Right ventricle myocardium inferior (tissue), 1 donor: ENCODE measurements at places on chromosomes 1 and 21.

DNA sequence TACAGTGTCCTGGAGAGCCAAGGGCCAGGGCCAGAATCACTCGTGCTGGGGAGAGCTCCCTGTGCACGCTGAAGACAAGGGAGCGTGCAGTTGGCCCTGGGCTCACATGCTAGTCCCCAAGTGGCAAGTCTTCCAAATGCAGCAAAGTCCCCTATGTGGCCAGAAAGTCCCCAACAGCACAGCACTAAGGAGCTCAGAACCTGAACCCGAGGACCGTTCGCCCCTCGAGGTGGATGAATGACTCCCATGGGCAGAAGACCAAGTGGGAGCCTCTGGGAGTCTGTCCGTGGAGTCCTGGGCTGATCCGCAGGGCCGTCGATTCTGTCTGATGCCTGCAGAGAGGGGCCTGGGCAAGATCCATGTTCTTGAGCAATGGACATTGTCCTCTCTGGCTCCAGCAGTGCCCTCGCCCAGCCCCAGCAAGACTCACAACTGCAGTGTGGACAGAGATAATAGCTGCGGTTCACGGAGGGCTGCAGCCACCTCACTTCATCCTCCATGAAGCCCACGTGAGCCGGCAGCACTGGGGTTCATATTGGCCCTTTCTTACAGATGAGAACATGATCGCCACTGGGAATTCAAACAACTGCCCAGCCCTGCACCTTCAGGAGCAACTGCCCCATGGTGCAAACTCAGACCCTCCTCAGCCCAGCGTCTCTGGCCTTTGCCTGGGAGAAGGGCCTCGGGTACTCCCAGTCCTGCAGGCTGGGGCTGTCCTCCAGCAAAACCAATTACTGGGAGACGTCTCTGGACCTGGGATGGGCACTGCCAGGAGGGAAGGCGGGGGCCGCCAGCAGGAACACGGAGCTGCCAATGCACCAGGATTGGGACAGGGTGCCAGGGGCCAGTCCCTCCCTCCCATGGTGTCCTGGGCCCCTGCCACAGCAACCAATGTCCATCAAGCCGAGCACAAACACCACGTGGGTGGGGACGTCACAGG, 243.7 kb downstream of the NPHP4 start:
- DNase-seq, result no peak

GRCh38 chr1:179263121-179263520, 30.5 kb upstream of the SOAT1 start:
- no peak for DNase-seq

GRCh38 chr1:43274804-43275180, 5.0 kb downstream of the TMEM125 start:
- no peak for DNase-seq

GRCh38 chr1:112505400-112505785, 3.4 kb upstream of the WNT2B start:
- no peak for DNase-seq

DNA sequence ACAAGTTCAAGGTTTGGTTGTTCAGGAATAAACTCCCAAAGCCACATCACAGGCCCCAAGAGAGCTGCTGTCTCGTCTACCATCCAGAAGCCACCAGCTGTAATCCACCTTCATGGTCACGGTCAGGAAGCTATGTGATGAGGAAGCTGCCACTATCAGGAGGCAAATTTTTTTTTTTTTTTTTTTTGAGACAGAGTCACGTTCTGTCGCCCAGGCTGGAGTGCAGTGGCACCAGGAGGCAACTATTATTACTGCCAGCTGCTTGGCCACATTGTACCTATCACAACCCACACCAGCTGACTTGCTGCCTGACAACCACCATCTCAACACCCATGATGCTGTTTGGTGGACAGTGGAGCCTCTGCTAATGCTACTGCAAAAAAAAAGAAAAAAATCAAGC, 124.1 kb downstream of the OMA1 start:
- no peak for DNase-seq

DNA sequence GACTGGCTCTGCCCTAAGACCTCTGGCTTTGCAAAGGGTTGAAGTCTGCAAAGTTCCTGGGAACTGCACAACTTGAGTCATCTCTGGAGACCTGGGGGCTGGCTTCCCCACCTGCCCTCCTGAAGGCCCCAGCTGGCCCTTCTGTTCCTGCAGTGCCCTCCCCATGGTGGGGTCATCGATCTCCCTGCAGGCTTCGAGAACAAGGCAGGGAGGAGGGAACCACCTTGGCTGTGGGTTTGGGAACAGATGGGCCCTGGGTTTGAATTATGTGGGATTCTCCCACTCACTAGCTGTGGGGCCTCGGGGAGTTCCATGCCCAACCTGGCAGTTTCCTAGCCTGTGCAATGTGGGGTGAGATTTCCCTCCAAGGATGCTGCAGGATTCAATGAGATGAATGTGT, 310.2 kb downstream of the PTPRU start:
- DNase-seq, result no peak

DNA sequence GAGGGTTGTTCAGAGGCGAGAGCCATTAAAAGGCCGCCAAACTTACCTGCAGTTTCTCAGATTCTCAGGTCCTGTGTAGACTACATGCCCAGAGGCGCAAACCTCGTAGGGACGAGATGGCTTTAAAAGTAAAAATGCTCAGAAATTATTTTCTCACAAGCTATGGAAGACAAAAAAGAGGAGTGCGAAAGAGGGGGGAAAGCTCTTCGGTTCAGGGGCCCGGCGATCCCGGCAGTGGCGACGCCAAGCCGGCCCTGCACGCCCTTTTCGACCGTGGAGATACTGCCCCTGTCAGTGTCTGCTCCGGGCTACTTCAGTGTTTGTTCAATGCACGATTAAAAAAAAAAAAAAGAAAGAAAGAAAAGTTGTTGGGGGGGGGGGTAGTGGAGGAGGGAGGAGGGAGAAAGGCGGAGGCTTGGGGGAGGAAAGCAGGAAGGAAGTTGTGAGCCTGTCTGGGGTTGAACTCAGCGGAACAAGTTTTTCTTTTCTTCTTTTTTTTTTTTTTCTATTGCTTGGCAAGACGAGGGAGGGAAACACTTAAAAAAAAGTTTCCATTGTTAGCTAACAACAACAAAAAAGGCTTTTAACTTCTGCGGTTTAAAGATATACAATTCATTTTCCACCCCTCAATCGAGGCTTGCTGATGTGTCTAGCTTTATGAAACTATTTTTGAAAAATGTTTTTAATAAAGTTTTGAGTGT, at the start of gene ITPKB:
Gene ITPKB, minus strand, starts transcription at position 288 of the 701 bp plus-strand sequence. CDS start 1,824 bp downstream, outside the sequence.
- DNase-seq, result peak; percentile 67

DNA sequence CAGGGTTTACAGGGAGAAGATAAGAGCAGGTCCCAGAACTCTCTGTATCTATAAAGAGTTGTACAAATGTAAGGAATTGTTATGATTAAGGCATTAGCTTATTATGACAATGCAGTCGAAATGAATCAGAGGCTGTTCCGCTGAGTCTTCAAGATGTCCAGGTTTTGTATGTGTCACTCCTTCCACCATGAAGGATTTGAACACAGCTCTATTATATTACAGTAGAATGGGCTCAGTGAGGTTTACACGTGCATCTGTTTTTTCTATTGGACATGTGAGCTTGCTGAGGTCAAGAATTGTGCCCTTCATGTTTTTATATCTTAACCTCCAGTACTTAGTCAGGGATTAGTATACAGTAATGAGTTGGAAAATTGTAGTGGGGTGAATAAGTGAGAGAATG, 86.3 kb downstream of the MPZL1 start:
- DNase-seq, result no peak

- DNase-seq, result no peak
Measured at GRCh38 chr1:199089393-199090122, 450.7 kb downstream of the PTPRC start.

DNA sequence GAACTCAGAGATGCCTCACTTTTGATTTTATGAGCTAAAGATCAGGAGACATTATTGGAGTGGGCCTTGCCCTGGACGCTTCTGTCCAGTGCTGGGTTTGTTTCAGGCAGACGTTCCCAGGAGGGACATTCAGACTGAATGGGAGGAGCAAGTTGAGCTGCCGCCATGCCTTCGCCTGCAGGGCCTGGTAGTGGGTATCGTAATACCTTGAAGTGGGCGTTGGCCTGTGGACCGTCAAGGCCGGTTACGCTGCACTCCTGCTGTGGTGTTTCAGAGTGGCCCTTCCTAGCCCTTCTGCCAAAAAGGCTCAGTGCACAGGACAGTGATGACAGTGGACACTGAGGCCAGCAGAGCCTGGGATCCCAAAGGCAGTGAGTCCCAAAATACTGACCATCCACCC, 1.6 kb downstream of the FAM3B start:
- DNase-seq, result no peak

DNA sequence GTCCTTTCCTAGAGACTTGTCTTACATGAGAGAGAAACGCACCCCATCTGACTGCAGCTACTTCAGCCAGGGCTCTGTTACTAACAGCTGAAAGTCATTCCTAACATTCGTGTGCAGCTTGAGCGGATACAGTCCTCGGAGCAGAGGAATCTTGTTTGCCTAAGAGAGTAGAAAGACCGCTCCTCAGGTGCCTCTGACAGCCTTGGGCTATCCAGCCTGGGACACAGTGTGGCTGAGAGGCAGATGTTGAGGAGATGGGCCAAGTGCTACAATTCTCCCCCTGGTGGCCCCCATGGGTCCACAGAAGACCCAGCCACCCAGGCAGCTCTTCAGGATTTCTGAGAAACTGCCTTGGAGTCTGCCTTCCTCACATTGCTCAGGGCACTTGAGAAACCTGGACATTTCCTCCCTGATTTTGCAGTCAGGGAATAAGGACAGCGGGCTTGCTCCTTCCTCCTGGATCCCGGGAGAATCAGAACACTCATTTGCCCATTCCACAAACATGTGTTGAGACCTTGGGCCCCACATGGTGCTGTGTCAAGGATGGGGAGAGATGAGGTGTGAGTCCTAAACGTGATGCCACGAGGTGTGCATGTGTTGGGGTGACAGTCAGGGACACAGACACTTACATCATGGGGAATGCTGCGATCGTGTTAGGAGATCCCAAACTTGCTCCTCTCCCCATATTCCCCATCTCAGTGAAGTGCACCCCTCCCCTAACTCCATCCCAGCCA, 13.1 kb downstream of the TRIM62 start:
- no peak for DNase-seq

GRCh38 chr1:234018816-234019215, 114.3 kb downstream of the SLC35F3 start:
- DNase-seq, result no peak

GRCh38 chr1:18794561-18794960, 64.9 kb downstream of the TAS1R2 start:
- DNase-seq, result no peak

GRCh38 chr1:30444401-30444800, 279.0 kb downstream of the MATN1 start:
- no peak for DNase-seq

GRCh38 chr1:162300057-162300917, 76.4 kb downstream of the SPATA46 start:
- no peak for DNase-seq

- DNase-seq, result no peak
Measured at GRCh38 chr1:85975912-85976371, 180.6 kb downstream of the COL24A1 start.

DNA sequence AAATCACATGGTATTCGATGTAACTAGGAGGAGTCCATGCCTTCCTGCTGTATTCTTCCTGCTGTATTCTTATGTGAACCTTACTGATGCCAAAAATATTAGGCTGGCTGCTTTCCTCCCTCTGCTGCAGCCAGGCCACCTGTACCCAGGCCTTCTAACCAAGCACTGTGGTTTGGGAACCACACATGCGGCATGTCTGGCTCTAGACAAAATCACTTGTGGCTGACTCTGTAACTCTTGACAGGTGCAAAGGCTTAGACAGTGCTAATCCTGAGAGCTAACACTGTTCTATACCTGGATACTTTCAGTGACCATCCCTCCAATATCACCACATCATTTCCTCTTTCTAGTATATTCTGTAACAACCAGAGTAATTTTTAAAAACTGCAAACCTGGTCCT, 67.7 kb downstream of the PCP4 start:
- DNase-seq, result no peak

GRCh38 chr1:185377831-185378230, 60.8 kb upstream of the IVNS1ABP start:
- no peak for DNase-seq

GRCh38 chr1:88873737-88874349, 17.5 kb downstream of the GTF2B start:
- DNase-seq, result no peak

- no peak for DNase-seq
Measured at GRCh38 chr1:184843732-184844495, 89.3 kb upstream of the EDEM3 start.

DNA sequence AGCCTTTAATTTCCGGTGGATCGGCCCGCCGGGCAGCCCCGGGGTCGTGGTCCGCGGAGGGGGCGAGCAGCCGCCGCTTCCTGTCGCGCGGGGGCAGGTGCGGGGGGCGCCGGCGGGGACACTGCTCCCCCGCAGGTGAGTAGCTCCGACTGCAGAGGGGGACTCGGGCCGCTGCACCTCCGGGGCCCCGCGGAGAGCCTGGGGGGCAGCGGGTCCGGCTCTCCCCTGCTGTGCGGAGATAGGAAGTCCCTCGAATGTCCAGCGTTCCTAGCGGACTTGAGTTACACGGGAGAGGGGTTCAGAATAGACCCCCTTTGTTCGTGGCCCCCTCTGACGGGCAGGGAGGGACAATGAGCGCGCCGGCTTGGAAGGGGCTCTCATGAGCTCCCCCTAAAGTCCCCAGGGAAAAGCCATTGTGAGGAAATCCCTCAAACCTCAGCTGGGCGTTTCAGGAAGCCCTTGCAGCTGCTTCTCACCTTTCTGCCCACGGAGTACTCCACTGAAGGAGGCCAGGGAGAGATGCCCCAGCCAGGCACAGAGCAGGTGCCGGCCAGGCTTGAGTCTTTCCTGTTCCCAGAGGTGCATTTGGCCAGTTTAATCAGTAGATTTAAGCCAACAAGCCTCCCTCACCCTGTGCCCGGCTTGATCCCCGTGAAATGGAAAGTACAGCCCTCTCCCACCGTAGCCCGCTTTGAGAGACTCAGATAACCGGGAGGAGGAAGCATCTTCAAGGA, 925 bp downstream of the PDE9A start:
- no peak for DNase-seq
